Transverse colon (tissue), 4 donors: ENCODE measurements at places on chromosomes 7 and 10. TPM values are rescaled to one million over a fixed set of nuclear protein-coding genes. Genes with fewer than 3 reads are reported as not detected.

Gene RNLS
- 2.4 TPM for total RNA-seq

Gene KAZALD1
- total RNA-seq: 6.8 TPM

- no peak overlapping the region for H3K4me3 ChIP-seq
- no peaks in the 10 kb centered on the region for H3K4me1 ChIP-seq
- no peaks in the 10 kb centered on the region for H3K36me3 ChIP-seq
- H3K27me3 ChIP-seq: no peaks in the 10 kb centered on the region
- no peak overlapping the region for H3K27ac ChIP-seq
- peak; percentile 56 for DNase-seq
These were observed 10.8 kb upstream of the PYROXD2 start for GRCh38 chr10:98425511-98426352.

Gene TASOR2
- 59.0 TPM for total RNA-seq

DNA sequence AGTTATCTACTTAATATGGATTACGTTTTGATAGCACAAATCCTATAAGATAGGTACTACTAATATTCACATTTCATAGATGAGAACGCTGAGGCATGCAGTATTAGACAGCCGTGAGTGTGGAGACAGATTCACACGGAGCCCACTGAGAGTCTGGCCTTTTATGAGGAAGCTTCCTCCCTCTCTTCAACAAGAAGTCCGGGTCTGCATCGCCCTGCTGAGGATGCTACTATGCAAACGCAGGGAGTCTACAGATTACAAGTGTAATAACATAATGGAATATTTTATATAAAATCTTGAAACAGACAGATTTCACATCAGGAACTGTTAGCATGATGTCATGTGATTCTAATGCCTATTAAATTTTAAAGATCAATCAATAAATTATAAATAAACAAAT is 255.9 kb upstream of the GLI3 start:
- H3K36me3 ChIP-seq: no peaks in the 10 kb centered on the region
- no peaks in the 10 kb centered on the region for H3K4me1 ChIP-seq
- H3K27me3 ChIP-seq: no peaks in the 10 kb centered on the region
- no peak overlapping the region for H3K4me3 ChIP-seq
- no peak for DNase-seq

DNA sequence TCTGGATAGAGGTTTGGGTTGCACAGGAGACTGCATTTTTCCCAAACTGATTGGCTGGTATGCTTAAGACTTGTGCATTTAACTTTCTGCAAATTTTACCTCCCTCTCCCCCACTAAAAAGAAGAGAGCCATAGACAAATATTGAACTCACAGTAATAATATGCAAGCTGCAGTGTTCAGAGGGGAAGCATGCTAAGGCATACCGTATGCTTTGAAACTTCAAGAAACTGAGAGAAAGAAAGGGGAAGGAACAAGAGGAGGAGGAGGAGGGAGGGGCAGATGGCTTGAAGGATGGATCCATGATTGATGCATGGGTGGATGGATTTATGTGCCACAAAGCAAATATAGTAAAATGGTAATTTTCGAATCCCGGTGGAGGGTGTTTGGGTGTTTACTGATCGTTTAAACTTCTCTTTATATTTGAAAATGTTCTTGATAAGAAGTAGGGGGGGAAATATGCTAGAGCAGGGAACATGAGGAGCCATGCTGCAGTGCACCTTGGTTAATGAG is 7.8 kb upstream of the KLF6 start:
- H3K27ac ChIP-seq: no peak overlapping the region
- H3K4me1 ChIP-seq: no peaks in the 10 kb centered on the region
- no peak overlapping the region for H3K4me3 ChIP-seq
- H3K27me3 ChIP-seq: no peaks in the 10 kb centered on the region
- H3K36me3 ChIP-seq: no peaks in the 10 kb centered on the region

GRCh38 chr10:47379445-47379785 is 4.7 kb downstream of the ZNF488 start:
- no peak for DNase-seq
- no peaks in the 10 kb centered on the region for H3K27me3 ChIP-seq
- peaks cover 26% of the 10 kb centered on the region for H3K4me1 ChIP-seq
- H3K4me3 ChIP-seq: no peak overlapping the region
- no peak overlapping the region for H3K27ac ChIP-seq

- no peak for DNase-seq
- H3K4me3 ChIP-seq: no peak overlapping the region
- peaks cover 8% of the 10 kb centered on the region for H3K4me1 ChIP-seq
- peaks cover 5% of the 10 kb centered on the region for H3K27me3 ChIP-seq
- H3K36me3 ChIP-seq: no peaks in the 10 kb centered on the region
These were observed 2.7 kb downstream of the CALHM2 start for GRCh38 chr10:103449208-103450144.

Gene ELN
- total RNA-seq: 35.6 TPM

Gene GPR85
- 0.27 TPM for total RNA-seq

Gene CHAT
- not detected for total RNA-seq
